ENCODE measurements at places on chromosomes 3 and 15.

DNA sequence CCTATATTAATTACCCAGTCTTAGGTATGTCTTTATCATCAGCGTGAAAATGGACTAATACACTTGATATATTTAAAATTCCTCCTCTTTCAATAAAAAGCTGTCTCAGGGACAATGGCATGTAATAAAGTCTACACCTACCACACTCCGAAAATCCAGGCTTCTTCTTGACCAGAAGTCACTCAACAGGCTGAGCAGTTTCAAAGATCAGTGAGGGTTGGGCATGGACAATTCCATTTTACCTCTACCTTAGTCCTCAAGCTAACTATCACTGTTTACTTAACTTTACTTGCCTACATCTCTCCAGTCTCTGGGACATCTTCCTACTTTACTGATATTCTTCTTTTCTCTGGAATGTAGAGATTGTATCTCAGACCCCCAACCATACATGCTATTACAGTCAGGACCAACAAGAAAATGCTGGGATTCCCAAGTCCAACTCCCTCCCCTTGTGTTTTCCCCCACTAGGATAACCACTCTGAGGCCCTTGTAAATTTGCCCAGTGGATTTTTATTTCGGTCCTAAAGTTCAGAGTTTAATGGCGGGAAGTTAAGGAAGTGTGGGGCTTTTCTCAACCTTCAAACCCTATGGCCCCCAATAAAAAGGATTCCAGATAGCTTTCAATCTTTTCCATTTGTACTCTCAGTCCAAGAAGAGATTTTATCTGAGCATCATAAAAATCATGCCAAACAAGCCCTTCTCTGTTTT lies 137.1 kb upstream of the TSC22D2 start:
- no peak for DNase-seq

GRCh38 chr15:63554337-63554927 lies 42.8 kb upstream of the FBXL22 start:
- no peak for DNase-seq

GRCh38 chr15:90560229-90560776 lies 30.6 kb downstream of the CRTC3 start:
- DNase-seq, result no peak

GRCh38 chr3:126983653-126984390 lies 907 bp downstream of the PLXNA1 start:
- peak; percentile 44 for DNase-seq

GRCh38 chr3:195221876-195222617 lies 48.9 kb downstream of the XXYLT1 start:
- DNase-seq, result no peak

DNA sequence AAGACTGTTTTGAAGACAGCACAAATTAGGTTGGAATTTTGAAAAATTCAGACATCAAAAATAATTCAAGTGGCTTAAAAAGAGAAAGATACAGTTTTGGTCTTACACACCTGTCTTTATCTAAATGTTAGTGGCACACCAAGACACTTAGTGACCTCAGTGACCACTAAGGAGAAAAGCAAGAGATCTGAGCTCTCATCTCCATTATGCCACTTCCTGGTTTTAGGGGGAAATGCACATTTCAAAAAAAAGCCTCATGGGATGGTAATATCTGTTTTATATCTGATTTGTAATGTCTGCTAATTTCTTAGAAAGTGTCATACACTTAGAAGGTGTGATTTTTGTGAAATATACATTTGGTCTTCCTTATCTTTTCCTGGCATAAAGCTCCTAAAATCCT lies 16.4 kb downstream of the IL12A start:
- DNase-seq, result no peak

GRCh38 chr15:86624261-86625036 lies 544.8 kb downstream of the AGBL1 start:
- DNase-seq, result peak; percentile 65

- DNase-seq, result no peak
Observed at GRCh38 chr3:157040456-157040855, 119.5 kb downstream of the CCNL1 start.

DNA sequence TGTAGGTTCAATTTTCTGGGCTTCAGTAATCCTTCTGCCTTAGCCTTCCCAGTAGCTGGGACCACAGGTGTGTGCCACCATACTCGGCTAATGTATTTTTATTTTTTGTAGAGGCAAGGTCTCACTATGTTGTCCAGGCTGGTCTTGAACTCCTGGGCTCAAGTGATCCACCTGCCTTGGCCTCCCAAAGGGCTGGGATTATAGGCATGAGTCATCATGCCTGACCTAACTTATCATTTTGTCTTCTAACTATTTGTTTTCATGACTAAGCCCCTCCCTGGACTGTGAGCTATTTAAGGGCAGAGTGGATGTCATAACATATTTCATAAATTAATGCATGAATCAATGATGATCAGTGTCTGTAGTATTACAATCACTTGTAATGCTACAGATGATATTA lies 56.1 kb upstream of the PIAS1 start:
- no peak for DNase-seq

DNA sequence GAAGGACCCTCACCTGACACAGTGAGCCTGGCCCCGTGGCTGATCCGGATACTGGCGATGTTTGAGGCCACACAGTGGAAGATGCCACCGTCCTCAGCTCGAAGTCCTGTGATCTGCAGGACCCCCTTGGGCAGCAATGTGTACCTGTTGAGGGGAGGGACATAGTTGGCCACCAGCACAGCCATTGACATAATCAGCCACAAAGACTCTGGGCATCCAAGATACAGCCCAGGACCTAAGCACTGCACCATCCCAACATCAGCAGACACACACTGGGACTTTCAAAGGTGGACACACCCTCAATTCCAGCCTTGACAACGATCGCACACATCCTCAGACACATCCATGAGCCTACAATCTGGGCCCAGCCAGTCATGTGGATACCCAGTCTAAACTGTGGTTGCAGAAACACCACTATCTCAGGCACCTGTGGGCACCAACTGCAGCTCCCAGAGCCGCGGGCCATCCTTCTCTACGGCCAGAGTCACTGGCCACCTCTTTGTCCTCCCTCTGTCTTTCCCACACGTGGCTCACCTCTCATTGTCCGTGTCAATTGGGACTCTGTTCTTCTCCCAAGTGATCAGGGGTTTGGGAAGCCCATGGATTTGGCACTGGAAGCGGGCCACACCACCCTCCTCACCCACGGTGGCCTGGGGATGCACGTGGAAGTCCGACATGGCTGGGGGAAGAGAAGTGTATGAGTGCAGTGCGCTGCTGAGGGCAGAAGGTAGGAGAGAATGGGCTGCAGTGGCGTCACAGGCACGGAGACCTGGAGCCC lies 31.0 kb downstream of the RNU5B-1 start:
- DNase-seq, result no peak

- DNase-seq, result no peak
Observed at GRCh38 chr3:14284694-14285547, 106.3 kb downstream of the LSM3 start.

DNA sequence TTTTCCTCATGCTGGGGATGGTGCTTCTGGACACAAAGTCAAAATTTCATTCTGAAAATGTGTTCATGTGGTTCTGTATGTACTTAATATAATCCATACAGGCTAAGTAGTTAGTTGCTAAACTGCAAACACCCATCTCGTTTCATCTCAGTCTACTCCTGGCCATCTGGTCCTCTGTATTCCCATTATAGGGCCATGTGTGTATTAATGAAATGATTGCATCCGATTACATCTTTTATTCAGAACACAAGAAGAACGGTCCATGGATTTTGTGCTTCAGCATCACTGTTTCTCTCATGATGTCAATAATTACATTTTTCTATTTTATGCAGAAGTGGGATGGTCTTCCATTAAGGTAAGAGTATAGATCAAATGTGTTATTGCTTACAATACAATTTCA lies 6.1 kb upstream of the GJD2 start:
- DNase-seq, result no peak

DNA sequence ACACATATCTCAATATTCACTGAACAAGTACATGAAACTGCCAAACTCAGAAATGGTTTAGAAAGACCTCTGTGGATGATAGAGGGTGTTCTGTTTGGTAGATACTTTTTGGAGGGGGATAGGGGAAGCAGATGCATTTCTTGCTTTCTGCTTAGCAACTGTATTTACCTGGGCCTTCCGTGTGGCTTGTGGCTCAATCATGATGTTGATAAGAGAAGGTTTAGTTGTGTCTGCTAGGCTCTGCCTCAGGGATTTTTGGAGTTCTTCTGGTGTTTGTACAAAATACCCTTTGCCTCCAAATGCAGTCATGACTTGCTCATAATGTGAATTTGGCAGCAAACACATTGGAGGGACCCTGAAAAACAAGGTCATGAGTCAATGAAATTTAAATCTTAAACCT lies 38.2 kb downstream of the HACL1 start:
- DNase-seq, result no peak

DNA sequence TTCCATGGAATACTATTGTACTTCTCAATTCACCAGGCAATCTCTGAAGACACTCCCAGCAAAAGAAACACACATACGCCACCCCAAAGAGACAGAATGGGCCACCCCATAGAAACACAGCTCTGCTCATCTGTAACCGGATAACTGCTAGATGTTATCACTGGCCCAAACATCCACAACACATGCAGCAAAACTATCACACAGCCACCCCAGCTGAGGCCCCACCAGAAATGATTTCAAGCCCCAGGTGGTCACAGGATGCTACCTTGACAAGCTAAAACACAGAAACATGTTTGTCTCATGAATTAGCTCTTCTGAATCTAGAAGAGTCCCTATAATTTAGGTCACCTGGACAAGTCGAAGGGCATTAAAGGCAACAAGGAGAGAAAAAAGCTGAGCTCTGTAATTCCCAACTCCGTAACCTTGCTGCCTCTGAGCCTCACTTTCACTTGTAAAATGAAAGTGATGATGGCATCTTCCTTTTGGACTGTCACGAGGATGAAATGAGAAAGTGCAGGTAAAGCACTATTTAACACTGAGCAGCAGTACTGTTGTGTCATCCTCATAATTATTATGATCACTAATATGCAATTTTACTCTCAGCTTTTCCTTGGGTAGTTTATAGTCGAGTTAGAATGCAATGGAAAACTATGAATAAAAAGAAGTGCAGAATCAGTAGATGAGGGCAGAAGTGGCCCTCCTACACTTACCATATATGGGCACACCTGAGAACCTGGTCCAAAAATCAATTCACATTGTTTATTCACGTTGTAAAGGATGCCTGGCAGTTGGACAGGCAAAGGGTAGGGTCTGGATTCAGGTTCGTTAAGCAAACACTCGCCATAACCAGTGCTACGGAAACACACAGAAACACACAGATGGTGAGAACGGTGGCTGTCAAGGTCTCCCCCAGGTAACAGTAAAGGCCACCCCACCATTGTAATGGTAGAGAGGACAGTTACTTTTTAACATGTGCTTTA lies 38.6 kb downstream of the ADAMTS9 start:
- no peak for DNase-seq

DNA sequence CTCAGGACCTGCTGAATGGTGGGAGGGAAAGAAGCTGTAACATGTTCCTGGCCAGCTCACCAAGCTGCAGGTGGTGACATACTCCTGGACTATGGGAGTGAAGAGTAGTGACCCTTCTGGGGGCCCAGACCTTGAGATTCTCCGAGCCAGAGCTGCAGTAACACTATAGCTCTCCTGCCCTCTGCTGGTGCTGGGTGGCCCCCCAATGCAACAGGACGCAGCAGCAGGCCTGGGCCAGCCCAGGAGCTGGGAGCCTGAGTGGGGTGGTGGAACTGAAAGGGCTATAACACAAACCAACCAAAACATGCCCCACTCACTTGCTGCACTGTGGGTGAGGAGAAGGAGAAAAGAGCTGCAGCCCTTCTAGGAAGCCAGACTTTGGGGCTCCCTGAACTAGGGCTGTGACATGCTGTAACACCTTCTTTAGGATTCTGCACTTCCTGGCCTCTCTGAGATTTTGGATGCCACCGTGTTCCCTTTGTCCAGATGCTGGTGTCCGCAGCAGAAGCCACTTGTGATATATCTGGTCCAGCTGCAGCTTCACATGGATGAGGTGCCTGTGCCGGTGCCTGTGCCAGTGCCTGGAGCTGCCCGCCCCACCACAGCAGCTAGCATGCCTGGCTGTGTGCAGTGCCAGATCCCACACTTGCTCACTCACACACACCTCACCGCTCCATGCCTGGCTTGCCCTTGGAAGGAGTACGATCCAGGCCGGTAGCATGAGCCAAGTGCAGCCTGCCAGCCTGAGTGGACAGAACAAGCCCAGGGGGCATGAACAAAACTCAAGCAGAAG lies 636.8 kb upstream of the KCNMB2 start:
- DNase-seq, result no peak

- DNase-seq, result no peak
Observed at GRCh38 chr3:78728406-78729145, 1039.2 kb downstream of the ROBO1 start.

GRCh38 chr3:24154781-24155180 lies 209.7 kb downstream of the NR1D2 start:
- DNase-seq, result no peak

DNA sequence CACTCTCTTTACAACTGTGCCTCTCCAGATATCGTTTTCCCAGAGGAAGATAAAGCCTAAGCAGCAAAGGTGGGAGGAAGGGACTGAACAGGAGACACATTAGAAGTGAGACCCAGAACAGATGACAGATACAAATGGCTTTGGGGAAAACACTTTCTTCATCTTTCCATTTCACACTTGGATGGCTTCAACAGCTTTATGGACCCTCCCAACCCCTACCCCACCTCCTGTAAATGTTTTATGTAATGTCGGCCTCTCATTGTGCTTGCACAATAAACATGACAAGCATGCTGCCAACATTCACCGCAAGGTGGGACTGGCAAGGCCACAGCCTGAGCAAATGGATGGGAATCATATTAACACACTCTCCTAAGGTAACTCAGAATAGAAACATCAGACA lies 1088.6 kb downstream of the TUSC7 start:
- DNase-seq, result no peak

- no peak for DNase-seq
Observed at GRCh38 chr3:138329984-138330293, 288 bp upstream of the NME9 start.

DNA sequence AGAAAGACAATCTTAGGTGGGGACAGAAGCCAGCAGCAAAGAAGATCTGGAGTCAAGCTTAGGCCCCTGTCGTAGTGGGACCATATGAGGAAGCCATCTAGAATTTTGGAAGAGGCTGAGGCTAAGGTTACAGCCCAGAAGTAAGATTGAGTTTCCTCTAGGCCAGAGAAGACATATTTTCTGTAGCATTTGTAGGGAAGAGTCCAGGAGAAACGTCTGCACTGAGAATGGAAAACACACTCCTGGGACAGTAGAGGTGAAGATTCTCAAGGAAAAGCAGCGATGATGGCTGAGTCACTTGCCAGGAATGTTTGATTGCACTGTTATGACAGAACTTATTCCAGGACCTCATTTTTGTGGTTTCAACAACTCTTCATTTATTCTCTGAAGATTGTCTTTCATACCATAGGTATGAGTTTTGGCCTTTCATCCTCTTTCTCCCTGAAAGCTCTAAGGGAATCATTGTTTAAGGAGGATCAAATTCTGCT lies 107.2 kb downstream of the GTPBP8 start:
- no peak for DNase-seq
